ENCODE measurements at places on chromosomes 6 and 20. TPM values are rescaled to one million over a fixed set of nuclear protein-coding genes. Genes with fewer than 3 reads are reported as not detected.

The SEMG1 gene
- not detected for total RNA-seq

The PSMB9 gene
- 14.5 TPM for total RNA-seq

The OR2H1 gene
- not detected for total RNA-seq

The FAM83C gene
- total RNA-seq, result not detected

The IGF2R gene
- 50.8 TPM for total RNA-seq

DNA sequence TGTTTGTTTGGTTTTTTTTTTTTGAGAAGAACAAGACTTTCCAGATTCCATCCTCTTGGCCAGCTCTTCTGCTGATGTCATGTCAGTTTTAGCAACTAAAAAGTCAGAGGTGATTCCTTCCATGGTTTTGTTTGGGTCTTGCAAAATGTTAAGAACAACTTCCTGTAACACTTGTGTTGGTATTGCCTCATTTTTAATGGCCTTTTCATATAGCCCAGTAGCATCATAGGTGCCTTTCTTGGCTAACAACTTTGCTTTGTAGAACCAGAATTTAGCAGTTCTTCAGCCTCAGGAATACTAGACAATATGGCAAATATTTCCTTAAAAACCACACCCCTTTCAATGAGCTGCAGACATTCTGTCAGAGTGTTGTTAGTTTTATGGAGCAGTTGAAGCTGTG is 99.5 kb upstream of the SIRPG start:
- no peak for DNase-seq

DNA sequence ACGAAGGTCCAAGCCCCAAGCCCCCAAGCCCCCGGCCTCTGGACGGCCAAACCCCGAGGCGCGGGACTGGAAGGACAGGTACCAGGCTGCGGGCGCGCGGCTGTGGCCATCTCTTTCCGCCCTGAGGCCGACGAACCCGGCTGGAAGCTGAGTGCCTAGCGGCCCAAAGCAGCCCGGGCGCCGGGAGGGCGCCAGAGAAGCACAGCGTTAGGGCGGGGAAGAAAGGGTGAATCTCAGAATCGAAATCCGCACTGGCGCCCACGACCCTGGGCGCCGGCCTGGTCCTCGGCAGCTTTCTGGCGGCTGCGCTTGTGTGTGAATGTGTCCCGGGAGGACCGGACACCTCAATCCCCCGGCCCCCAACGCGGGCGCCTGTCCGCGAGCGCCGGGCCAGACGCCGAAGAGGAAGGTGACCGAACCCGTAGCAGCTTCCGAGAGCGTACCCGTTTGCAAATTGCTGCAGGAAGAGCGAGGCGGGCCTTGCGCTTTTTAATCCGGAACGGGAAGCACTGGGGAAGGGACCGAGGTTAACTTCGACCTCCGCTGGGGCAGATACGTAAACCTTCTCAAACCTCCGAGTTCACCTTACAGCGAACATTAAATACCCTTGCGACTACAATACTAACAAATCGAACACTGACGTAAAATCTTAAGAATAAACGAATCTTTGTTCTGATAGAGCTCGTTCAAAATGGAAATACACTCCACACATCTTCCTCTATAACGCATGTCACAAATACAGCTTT is 2.9 kb downstream of the NRN1 start:
- no peak for DNase-seq

- DNase-seq, result no peak
Observed at GRCh38 chr6:152685819-152686218, 11.9 kb upstream of the MYCT1 start.

- DNase-seq, result no peak
Observed at GRCh38 chr6:120278689-120279396, 929.3 kb upstream of the MAN1A1 start.

GRCh38 chr6:92888316-92888715 is 531.0 kb downstream of the EPHA7 start:
- no peak for DNase-seq

GRCh38 chr6:19558934-19559333 is 278.2 kb upstream of the ID4 start:
- no peak for DNase-seq

- no peak for DNase-seq
Observed at GRCh38 chr6:20434766-20435165, 33.1 kb downstream of the E2F3 start.

GRCh38 chr6:4802312-4802935 is 26.2 kb downstream of the CDYL start:
- no peak for DNase-seq

DNA sequence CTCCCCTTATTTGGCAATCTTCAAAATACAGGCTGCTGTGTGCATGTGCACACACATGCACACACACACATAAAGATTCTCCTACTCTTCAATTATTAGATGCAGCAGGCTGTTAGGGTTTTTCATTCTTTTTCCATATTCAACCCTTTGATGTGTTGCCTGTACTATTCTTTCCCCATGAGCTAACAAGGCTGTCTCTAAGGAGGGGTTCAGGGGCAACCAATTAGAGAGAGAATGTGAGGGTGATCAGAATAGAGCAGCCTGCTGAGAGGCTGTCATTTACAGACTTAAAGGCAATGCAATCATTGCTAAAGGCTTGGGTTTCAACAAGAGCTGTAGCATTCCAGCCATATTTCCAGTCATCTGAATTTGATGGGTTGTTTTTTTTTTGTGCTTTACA is 467.4 kb upstream of the ID4 start:
- no peak for DNase-seq

DNA sequence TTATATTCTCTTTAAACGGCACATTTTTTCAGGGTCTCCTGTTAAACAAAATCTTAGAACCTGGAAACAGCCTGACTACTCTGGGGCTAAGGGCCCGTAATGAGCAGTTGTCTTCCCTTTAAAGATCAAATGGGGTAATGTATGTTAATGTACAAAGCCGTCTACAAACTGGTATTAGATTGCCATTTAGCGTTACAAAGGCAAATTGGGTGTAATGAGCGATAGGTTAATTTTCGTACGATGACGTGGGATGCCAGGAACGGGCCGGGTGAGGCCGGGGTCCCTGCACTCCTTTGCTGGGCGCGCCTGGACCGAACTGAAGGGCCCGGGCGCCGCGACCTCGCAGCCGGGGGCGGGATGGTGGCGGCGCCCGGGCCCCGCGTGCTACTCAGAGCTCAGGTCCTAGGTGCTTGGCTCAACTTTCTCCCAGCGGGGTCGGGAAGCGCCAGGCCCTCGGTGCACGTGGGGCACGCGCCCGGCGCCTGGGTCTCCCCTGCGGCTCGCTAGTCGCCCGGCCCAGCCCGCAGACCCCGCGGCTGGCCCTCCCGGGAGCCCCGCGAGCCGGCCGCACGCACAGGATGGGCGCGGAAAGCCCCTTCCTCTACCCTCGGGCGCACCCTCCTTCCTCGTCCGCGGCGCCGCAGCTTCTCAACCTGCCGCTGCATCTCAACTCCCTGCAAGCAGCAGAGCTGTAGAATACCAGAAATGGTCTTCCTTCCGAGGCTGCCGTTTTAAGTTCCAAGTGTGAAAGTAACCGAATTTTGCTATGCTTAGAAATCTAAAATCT is 5.9 kb downstream of the NKX2-4 start:
- DNase-seq, result no peak
